ENCODE measurements at places on chromosomes 6 and 20.

GRCh38 chr6:30691208-30691847 is 544 bp upstream of the NRM start:
- no peak for DNase-seq

- no peak for DNase-seq
Observed at GRCh38 chr6:120274547-120274946, 925.0 kb upstream of the MAN1A1 start.

DNA sequence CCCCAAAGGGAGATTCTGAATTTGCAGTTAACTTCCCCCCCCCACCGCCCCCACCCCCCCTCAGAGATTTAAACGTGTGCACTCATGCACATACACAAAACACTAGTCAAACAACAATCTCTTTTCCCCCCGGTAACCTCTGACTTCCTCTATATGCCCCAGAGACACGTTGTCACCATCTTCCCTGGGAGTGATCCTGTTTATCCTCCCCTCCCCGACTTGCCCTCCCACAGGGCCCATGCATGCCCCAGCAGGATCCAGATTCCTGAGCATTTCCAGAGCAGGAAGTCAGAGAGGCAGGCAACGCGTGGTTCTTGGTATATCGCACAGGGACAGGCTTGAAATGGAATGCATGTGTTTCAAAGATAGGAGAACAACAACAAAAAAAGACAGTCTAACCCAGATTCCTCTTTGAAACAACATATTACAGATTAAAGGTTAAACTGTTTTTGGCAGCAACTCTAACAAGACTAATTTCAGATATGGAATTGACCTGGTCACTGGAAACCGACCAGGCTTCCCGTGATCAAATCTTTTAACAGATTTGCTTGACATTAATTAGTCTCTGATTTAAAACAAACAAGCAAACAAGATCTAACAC is 1.3 kb downstream of the BLCAP start:
- DNase-seq: peak; percentile 28

GRCh38 chr6:140867336-140867735 is 1265.4 kb upstream of the GJE1 start:
- DNase-seq: no peak

DNA sequence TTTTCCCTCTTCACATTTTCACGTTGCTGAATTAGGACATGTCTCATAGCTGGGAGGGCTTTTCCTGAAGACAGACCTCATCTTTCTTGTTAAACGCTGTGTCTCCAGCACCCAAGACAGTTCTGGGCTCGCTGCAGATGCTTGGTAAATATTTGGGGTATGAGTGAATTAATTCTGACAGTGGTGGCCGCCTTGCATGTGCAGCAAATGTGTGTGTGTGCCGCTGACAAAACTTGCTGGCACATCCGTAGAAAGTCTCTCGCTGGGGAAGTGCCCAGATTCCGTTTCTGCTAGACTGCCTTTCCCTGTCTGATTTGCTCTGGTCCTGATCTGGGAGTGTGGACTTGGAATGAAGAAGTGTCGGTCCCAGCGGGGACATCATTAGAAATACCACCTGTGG is 48.2 kb upstream of the ZNFX1 start:
- no peak for DNase-seq

- no peak for DNase-seq
Observed at GRCh38 chr20:46221256-46221833, 87.0 kb downstream of the CDH22 start.

Data from CD14-positive monocyte (primary cell).